Anterior cingulate cortex (tissue), 58 donors: ENCODE measurements at places on chromosomes 6 and 20.
A peak's percentile ranks its signal among the peaks of the same experiment; 100 is the strongest.

DNA sequence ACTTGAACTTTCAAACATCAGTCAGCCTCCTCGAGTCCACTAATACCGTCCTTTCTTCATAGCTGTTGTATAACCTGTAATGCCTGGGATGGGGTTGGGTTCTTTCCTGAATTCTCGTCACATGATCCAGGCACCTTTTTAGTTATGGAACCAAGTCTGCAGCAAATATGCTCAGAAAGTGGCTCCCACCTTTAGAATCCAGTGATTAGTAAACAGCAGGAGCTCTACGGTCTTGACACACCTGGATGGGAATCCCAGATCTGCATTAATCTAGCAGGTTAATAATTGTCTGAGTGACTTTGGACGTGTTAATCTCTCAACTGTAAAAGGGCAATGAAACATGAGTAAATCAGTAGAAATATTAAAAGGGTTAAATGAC, 729 bp upstream of the ZHX3 start:
- no peak for DNase-seq

GRCh38 chr6:115078555-115078954, 735.7 kb upstream of the HS3ST5 start:
- DNase-seq: no peak

- no peak for DNase-seq
Observed at GRCh38 chr20:51500311-51500710, 42.2 kb downstream of the NFATC2 start.

DNA sequence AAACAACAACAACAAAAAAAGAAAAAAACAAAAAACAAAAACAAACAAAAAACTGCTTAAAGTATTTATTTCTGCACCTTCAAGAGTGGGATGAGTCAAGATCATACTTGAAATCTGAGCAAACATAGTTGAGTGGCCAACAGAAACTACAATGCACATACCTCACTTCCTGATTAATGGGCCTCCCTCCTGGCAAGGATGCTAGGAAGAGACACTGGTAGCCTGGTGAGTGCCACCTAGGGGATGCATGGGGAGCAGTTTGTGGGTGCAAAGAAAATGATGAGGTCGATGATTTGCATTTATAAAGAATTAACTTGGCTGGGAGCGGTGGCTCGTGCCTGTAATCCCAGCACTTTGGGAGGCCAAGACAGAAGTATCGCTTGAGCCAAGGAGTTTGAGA, 808.1 kb downstream of the MAFB start:
- DNase-seq: no peak

DNA sequence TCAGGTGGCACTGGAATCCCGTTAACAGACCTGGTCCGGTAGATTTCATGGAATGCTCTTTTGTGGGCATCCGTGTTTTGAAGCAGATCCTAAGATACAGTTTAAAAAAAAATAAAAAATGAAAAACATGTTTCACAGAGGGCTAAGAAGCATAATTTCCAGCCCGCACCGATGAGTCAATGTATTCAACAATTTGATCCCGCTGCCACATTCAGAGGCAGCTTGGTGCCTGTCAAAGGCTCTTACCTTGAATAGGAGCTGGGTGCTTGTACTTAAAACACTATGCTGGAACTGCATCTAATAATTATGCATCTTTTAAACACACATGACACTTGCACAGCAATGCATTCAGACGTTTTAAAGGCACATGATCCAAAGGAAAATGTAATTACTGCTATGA, 164.8 kb downstream of the SYNE1 start:
- no peak for DNase-seq

- no peak for DNase-seq
Observed at GRCh38 chr6:168155193-168155592, 76.2 kb upstream of the FRMD1 start.

DNA sequence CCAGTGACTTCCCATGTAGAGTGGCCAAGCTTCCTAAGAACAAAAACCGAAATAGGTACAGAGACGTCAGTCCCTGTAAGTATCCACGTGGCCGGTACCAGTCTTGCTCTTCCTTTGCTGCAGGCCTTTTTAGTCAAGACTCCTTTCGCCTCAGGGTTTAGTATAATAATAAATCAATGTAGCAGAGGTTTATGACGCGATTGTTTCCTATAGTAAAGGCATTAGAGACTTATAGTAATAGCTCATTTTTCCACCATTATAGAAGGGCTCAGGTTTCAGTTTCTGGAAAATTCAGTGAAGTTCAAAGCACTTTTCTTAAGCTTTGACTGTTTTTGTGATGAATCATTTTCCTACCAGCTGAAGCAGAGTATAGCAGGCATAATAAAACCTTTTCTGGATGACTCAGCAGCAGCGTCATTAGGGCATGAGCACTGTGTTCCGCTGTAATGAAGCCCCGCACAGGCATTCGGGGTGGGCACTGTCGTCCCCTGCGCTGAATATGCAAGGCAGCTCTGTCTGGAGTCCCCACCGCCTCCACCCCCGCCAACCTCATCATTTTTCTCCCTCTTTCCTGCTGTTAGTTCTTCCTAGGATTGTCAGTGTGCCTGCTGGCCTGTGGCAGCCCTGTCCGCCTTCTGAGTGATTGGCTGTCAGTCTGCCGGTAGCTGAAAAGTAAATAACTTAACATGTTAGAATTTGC, 51.3 kb downstream of the PTPN1 start:
- DNase-seq: peak; percentile 63

DNA sequence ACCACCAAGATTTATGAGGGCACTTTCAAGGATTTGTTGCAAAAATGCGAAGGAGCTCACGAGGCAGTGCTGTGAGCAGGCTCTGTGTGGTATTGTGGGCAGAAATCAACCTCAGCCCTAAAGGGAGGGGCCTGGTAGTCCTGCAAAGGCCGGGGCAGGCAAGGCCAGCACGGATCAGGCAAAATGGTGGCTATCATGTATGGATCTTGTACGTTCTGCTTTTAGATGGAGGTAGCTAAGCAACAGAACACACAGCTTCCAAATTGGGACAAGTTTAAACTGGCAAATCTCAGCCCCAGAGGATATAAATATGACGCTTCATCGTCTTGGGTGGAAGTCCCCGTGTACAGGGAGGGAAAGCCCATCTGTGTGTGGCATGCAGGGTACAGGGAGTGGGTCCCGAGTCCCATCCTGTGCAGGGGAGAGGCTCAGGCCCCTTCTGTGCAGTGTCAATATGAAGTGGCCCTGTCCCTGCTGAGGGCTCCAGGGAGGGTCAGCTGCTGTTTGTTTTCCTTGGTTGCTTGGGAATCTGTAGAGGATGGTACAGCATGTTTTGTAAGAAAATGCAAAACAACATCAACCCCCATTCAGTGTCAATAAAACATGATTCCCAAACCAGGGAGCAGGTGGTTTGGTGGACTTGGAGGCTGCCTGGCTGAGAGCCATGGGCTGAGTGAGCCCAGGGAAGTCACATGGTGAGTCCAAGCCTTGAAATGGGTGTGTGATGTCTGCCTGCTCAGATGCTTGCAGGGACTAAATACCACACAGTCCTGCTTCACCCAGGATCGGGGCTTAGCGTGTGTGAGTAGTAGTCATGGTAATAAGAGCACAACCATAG, 113.0 kb downstream of the SYCP2 start:
- DNase-seq: no peak

GRCh38 chr6:25218346-25218745, 60.8 kb upstream of the CARMIL1 start:
- DNase-seq: no peak

GRCh38 chr6:141117874-141118273, 1014.9 kb upstream of the GJE1 start:
- no peak for DNase-seq

GRCh38 chr20:7240490-7240889, 473.0 kb downstream of the BMP2 start:
- no peak for DNase-seq

- DNase-seq: no peak
Observed at GRCh38 chr6:30356536-30356935, 11.6 kb downstream of the RPP21 start.

DNA sequence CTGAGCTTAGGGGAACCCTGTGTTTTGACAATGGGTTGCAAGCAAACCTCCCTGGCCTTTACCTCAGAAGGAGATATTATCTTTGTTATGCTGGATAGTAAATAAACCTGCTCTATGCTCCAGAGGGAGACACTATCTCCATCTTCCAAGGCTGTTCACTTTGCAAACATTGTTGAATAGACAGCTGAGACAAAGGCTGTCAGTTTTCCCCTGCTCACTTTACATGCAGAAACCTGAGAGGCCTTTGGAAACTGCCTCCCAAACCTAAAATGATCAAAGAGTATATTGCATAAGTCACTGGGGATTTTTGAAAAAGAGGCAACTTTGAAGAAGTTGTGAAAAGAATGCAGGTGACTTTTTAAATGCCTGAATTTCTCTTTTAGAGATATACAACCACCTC, 61.6 kb downstream of the MRAP2 start:
- DNase-seq: no peak

- DNase-seq: no peak
Observed at GRCh38 chr6:81098109-81098814, 654.2 kb downstream of the TENT5A start.

DNA sequence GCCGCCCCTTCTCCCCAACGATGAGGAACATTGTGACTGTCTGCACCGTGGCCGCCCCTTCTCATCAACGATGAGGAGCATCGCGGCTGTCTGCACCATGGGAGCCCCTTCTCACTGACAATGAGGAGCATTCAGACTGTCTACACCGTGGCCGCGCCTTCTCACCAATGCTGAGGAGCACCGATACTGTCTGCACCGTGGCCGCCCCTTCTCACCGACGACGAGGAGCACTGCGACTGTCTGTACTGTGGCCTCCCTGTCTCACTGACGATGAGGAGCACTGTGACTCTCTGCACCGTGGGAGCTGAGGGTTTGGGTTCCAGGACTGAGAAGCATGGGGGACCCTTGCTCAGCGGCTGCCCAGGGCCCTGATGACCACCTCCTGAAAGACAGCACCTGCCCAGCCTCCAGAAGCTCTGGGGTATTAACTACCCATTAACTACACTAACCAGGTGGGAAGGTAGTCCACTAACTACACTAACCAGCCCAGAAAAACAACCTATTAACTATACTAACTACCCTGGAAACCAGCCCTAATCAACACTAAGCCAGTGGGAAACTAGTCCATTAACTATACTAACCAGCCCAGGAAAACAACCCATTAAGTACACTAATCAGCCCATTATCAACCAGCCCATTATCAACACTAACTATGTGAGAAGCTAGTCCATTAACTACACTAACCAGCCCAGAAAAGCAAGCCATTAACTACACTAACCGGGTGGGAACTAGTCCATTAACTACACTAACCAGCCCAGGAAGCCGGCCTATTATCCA, 116.9 kb downstream of the TAF4 start:
- DNase-seq: no peak

- DNase-seq: peak; percentile 40
Observed at GRCh38 chr6:40425192-40425919, 161.8 kb downstream of the LRFN2 start.

- DNase-seq: no peak
Observed at GRCh38 chr6:33847078-33847477, 43.3 kb upstream of the MLN start.
